Thoracic aorta (tissue), 2 donors: ENCODE measurements at places on chromosomes 1 and 21. TPM values are rescaled to one million over a fixed set of nuclear protein-coding genes. Genes with fewer than 3 reads are reported as not detected.
A peak's percentile ranks its signal among the peaks of the same experiment; 100 is the strongest.

GRCh38 chr1:211653293-211653692 lies 22.1 kb downstream of the NEK2 start:
- DNase-seq: no peak

DNA sequence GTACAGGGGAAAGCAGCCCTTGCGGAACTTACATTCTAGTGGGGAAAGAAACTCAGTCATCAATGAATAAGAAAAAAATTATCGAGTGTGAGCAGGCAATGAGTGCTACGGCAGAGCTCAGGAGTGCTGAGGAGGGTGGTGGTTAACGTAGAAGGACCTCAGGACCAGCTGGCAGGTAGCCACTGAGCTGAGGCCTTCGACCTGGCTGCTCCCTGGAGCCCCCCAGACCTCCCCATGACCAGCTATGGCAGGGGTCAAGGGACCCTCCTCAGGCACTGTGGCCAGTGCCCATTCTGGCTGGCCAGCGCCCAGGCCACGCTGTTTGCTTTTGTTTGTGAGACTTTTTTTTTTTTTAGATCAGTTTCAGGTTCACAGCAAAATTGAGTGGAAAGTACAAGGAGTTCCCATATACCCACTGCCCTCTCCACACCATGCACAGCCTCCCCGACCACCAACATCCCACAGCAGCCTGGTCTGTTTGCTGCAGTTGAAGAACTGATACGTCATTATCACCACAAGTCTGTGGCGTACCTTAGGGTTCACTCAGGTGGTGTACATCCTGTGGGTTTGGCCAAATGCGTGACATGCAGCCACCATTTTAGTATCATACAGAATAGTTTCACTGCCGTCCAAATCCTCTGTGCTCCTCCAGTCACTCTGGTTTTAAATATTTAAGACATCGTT lies 11.8 kb upstream of the TTC22 start:
- DNase-seq: no peak

GRCh38 chr1:117008656-117009055 lies 7.1 kb downstream of the CD101 start:
- DNase-seq: no peak

- DNase-seq: no peak
These were observed 71.5 kb downstream of the SMYD3 start for GRCh38 chr1:246435421-246436041.

The LHX8 gene
- not detected for total RNA-seq

DNA sequence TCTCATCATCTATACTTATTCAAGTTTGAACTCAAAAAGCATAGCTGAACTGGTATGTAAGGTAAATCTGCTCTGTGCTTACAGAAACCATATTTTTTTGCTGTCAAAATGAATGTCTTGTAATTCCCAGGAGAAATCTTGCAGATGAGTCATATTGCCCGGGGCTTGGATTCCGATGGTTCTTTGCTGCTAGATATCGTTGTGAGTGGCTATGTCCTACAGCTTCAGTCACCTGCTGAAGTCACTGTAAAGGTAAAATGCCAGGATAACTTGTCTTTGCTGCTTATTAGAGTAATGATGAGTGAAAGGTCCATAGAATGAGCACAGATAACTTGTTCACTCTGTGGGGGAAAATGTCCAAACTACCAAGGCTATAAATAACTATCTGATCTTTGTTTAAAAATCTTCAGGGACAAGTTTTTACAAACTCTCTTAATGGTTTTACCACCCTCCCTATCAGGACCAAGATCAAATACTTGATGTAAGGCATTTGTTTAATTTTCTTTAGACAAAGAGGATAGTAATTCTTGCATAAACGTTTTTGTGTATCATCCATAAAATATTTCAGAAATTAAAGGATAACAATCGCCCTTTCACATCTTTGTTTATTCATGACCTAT lies 222.3 kb downstream of the TPR start:
- DNase-seq: no peak

The GJB3 gene
- total RNA-seq: 0.28 TPM

DNA sequence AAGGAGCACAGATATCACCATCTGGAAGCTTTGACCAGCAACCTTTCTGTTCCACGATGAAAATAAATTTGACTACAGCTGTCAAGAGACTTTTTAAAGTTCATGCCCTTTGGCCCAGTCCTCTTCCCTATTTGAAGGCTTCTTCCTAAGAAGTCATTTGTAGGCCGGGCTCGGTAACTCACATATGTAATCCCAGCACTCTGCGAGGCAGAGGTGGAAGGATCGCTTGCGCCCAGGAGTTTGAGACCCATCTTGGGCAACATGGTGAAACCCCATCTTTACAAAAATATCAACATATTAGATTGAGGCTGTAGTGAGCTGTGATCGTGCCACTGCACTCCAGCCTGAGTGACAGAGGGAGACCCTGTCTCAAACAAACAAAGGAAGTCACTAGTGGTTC lies 58.3 kb upstream of the IFFO2 start:
- no peak for DNase-seq

The WDR64 gene
- total RNA-seq: not detected

- DNase-seq: no peak
These were observed 7.2 kb downstream of the LMOD1 start for GRCh38 chr1:201939148-201939547.

DNA sequence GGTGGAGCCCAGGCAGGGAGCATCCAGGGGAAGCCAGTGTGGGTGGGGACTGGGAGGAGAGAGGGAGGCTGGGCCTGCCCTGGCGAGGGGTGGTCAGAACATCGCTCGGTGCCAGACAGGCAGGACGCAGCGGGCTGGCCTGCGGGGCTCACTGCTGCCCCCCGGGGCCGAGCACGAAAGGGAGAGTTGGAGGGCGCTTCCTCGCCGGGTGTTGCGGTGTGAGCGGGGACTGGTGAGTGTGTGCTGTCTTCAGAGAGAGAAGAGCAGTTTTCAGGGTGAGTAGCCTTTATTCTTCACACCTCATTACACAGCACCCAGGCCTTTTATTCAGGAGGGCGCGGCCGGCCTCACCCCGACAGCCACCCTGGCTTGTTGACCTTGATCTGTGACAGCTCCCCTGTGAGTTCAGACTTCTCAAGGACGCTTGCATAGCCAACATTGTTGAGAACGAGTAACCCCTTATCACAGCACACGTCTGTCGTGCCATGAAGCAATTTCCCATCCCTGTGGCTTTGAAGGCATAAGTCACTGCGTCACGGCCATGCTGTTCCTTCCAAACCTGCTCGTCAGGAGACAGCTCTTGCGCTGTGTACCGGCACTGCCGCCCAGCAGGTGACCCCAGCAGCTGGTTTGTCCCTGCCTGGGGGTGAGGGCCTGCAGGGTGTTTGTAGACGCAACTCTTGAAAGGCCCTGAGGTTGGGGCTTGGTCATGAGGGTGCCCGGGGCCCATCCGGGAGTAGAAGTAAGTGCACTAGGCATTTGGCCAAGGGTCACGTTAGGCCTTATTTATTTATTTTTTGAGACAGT lies 54.6 kb downstream of the PRKCZ start:
- no peak for DNase-seq

GRCh38 chr1:38962113-38962512 lies 20.5 kb upstream of the RHBDL2 start:
- no peak for DNase-seq

- no peak for DNase-seq
These were observed 404.7 kb downstream of the LMO4 start for GRCh38 chr1:87733386-87733785.

The CD34 gene
- 67.8 TPM for total RNA-seq

GRCh38 chr1:22575532-22576149 lies 12.4 kb downstream of the EPHA8 start:
- DNase-seq: no peak

The SLC9C2 gene
- not detected for total RNA-seq

GRCh38 chr1:228341814-228342626 lies 64.6 kb downstream of the TRIM11 start:
- DNase-seq: no peak

DNA sequence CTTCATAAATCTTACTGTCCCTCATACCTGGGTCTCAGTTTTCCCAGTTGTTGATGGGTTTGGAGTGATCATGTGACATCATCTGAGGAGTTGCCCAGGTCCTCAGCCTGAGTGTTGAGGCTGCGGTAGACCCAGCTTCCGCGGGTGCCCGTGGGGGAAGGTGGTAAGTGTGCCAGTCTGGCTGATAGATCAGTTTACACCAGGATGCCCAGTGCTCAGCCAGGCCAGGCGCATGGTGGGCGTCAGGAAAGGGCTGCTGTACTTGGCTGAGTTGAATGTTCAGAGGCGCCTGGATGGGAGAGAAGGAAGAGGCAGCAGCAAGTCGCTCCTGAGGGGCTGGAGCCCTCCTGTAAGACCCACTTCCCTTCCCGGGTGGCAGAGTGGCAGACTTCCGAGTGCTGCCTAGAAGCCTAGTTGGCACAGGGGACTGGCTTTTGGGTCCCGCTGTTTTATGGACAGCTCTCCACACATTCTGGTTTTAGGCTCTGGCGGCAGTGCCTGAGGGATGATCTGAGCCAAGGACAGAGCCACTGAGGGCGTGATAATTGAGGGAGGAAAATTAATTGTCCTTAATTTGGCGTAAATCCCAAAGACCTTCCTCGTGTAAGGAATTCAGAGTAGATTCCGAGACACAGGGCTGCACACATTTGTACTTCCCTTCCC lies 35.8 kb downstream of the PTPRF start:
- DNase-seq: no peak

The AKR7A3 gene
- total RNA-seq: 2.5 TPM

DNA sequence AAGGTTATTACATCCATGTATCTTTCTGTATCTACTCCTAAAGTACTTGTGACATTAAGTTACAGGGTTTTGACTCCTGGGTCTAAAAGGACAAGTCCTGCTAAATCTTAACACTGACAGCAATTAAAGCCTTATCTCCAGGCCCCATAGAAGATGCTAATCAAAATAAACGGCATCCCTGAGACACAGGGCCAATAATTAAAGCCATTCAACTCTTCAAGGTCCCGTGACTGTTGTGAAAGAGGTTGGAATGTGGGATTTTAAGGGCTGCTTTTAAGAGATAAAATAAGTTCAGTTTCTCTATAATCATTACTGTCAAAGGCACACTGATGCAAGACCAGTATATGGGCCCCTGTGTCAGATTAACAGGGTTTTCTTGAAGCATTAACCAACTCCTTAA lies 8.3 kb downstream of the DNAI4 start:
- DNase-seq: no peak

DNA sequence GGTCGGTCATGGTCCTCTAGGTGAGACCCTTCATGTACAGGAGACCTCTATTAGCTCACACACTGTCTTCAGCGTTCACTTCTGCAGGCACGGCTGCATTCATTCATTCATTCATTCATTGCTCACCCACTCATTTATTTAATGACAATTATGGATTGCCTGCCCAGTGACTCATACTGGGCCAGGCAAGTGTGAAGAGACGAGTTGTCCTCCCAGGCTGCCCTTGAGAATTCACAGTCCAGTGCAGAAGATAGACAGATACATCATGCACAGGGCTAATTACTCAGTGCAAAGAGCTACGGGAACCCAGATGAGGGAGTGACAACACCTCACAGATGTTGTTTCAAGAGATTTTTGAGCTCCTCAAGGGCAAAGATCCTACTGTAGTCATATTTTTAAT lies 248.4 kb downstream of the TNR start:
- no peak for DNase-seq

The RGL1 gene
- 27.6 TPM for total RNA-seq

DNA sequence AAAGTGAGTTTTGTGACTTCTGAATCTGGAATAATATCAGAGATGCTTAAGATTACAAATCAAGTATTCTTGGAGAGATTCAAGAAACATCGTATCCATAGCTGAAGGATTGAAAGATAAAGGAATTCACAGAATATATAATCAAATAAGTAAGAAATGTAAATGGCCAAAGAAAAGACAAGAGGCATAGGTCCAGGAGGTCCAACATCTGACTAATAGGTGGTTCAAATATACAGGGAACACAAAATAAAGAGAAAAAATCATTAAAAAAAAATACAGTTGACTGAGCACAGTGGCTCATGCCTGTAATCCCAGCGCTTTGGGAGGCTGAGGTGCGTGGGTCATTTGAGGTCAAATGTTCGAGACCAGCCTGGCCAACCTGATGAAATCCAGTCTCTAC lies 6.6 kb upstream of the MIS18A start:
- no peak for DNase-seq

GRCh38 chr1:101290922-101291561 lies 54.2 kb downstream of the S1PR1 start:
- no peak for DNase-seq

GRCh38 chr21:33557447-33557846 lies 14.6 kb downstream of the SON start:
- no peak for DNase-seq

DNA sequence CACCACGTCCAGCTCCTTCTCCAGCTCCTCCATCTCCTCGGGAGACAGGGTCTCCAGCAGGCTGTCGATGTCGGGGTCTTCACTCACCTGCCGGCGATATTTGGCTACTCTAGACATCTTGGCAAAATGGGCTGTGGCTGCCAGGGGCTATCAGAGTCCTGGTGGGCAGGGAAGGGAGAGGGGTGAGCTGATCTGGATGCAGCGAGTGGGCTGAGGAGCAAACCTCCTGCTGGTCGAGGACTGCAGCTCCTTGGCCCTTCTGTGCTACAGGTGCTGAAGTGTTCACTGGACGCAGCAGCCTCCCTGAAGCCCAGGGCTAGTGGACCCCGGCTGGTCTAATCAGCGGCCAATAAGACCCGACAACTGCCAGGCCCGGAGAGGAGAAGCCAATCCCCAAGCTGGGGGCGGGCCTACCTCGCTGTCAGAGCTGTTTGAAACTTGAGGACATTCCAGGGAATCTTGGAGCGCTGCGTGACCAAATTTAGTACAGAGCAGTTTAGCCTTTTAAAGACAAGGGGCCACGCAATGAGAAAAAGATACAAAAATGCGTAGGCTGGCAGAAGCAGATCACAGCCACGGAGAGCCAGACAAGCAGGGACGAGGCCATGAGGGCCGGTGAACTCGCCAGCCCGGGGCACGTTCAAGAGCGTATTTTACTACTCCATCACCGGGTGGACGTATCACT lies at the start of gene LMOD1:
Gene LMOD1 (minus strand): TSS at position 325 of the 685 bp plus-strand sequence. CDS start 208 bp downstream, at position 117.
- peak; percentile 87 for DNase-seq

- DNase-seq: no peak
These were observed 142.8 kb upstream of the COA6 start for GRCh38 chr1:234230414-234230862.

DNA sequence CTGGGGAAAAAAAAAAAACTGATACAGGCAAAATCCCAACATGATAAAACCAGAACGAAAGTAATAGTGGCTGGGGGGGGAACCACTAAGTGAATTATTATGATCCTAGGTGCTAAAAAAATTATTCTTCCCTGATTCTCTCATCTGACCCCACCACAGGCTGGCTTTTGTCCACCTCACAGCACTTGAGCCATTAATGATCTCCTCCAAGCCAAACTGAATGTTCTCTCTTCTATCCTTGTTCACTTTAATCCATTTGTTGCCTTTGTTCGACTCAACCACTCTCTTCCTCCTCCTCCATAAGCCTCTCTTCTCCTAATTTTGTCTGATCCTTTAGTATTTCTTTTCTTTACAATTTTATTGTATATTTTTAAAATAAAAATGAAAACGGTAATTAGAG lies 16.0 kb upstream of the SMYD2 start:
- no peak for DNase-seq

The HPDL gene
- total RNA-seq: not detected

GRCh38 chr1:7385471-7386225 lies 385.4 kb upstream of the VAMP3 start:
- DNase-seq: no peak

GRCh38 chr21:41900401-41900800 lies 21.3 kb upstream of the PRDM15 start:
- DNase-seq: no peak
